ENCODE measurements at places on chromosomes 2 and 18. TPM values are rescaled to one million over a fixed set of nuclear protein-coding genes. Genes with fewer than 3 reads are reported as not detected.

CTNNA2 gene
- polyA plus RNA-seq = 1.4 TPM

BCS1L gene
- 42.9 TPM for polyA plus RNA-seq

CRYGC gene
- not detected for polyA plus RNA-seq

SERPINB12 gene
- 0.46 TPM for polyA plus RNA-seq

TWIST2 gene
- 3.0 TPM for polyA plus RNA-seq

GRCh38 chr2:217834744-217835513 is 167.9 kb downstream of the TNS1 start:
- DNase-seq = no peak

DNA sequence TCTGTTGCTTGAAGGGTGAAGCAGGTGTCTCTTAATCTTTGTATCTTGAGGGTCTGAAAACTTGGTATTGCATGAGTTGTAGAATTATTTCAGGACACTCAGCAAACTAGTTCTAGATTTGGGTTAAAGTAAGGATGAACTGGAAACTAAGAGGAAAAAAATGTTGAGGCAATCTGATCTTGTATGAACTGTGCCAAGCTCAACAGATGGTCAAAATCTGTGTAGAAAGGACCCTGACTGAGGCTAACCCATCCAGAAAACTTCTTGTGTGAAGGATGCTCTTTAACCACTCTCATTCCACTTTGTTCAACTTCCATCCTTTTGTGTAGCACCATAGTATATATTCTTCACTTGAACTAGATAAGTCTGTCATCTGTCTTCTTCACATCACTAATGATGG is 861.7 kb downstream of the SLC4A3 start:
- no peak for DNase-seq

- no peak for DNase-seq
Measured at GRCh38 chr2:128644718-128645256, 326.1 kb upstream of the HS6ST1 start.

GRCh38 chr2:103805746-103806145 is 1043.9 kb downstream of the TMEM182 start:
- no peak for DNase-seq

DNA sequence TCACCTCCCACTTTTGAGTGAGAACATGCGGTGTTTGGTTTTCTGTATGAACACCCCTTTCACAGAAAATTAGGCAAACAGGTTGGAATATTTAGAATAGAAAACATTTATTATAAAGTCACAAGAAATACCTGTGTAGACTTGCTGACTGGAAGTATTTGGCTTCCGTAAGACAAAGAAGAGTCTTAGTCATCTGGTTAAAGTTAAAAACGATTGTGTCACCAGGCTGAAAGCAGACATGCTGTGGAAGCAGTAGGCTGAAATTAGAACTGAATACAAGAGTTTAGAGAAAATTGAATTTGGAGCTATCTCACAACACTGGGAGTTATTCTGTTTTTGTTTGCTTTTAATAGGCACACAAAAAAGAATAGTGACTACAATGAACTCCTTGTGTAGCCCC is 16.2 kb upstream of the CLASP1 start:
- DNase-seq = no peak

- DNase-seq = no peak
Measured at GRCh38 chr2:181742361-181742760, 62.0 kb upstream of the NEUROD1 start.

GRCh38 chr2:167803449-167803988 is 443.9 kb downstream of the STK39 start:
- DNase-seq = no peak

- no peak for DNase-seq
Measured at GRCh38 chr2:229425598-229425997, 154.5 kb upstream of the PID1 start.

- no peak for DNase-seq
Measured at GRCh38 chr2:201769666-201770373, 10.9 kb downstream of the ALS2 start.

GRCh38 chr18:70693246-70693645 is 404.4 kb downstream of the SOCS6 start:
- DNase-seq = no peak

GRCh38 chr2:57880967-57881366 is 165.6 kb upstream of the VRK2 start:
- no peak for DNase-seq

Measured in muscle of arm (tissue), 14 donors.